ENCODE measurements at places on chromosomes 2 and 18.

DNA sequence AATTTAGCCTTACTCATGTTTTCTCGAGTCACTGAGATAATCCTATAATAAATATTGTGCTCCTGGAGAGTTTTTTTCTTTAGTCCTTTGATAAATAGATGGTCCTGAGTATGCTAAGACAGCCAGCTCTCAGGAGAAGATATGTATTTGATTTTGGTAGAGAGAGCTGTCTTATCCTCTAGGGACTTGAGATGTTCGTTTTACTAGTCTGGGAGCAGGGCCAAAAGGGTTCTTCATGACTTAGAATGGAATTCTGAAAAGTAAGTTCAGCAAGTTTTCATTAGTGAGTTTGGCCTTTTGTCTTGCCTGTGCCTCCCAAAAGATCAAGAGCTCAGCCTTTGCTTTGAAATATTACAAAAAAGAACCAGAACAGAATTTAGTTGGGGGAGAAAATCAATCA is 246.7 kb downstream of the BABAM2 start:
- DNase-seq, result peak; percentile 49

- no peak for DNase-seq
These were observed 65.1 kb upstream of the CXCR4 start for GRCh38 chr2:136183097-136183496.

DNA sequence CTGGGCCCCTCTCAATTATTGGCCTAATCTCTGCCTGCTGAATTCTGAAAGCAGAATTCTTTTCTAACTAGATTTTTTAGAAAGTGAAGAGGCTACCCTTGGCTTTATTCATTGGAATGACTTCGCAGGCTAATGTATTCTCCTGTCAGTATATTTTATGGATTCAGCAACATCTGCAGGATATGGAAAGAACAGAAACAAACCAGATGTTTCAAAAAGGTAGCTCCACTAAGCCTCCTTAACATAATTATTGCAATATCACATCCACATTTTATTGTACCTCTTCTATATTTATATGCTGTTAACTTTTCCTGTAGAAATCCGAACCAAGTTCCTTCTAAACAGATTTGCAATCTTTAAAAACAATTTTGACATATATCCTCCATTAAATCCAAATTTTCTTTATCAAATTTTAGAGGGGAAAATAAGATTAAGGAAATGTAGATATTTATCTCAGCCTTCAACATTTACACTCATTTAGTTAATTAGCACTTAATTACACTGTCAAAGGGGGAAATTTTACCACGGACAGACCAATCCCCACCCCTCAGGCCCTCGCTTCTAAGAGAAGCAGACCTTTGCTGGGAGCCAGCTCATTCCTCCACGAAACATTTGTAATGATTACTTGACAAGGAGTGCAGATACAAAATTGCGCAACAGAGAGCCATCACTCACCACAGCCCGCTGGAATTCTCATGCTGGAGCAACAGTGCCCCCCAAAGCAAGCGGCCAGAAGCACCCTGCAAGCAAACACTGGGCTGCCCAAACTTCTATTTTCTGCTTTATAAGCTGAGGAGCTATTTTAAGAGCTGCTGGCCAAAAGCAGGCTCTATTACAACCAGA is 253.4 kb downstream of the ETAA1 start:
- DNase-seq, result peak; percentile 90

DNA sequence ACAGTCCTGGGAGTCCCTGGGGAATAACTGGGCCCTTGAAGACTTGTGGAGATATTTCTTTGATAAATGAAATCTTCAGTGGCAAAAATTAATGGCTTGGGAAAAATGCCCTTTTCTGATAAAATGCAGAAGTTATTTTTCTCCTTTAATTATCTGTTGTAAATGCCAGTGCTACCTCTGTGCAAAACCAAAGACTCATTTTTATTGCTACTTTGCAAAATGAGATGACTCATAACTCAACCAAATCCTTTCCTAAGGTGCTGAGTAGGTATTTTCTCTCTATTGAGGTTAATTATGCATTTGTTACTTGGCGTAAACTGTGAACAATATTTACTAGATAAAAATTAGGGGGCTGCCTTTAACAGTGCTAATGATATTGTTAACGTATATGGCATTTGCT is 163.9 kb downstream of the DOK6 start:
- DNase-seq, result no peak

DNA sequence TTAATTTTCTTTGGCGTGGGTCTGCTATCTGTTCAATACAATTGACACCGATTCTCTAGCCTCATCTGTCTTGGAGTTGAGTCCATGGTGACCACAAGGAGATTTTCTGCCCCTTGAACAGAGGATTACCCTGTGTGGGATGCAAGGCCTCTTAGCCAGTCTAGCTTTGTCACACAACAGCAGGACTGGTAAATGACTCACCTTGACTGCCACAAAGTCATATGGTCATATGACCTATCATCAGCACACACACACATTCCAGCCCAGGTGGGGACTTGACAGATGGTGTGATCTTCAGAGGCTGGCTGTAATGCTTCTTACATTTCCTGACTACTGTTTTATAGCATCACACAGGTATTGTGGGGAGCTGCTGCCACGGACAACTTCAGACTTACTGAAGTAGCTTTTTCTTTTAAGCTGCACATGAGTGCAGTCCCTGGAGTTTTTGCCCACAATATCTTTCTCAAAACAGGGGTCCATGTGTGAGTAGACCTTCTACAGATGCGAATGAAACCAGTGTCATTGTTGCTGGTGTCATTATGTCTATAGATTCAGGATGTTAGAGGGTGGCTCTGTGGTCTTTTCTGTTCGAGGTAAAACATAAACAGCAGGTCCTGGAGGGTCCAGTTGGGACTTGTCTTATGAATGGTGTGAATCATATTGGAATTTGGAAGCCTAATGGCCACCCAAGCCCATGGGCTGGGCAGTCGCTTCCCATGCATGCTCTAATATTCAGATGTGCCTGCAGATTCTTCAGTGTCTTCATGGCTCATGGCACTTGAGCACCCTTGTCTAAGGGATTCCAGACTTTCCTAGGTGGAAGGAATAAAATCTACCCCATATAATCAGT is 18.6 kb upstream of the ACOXL start:
- DNase-seq, result no peak

DNA sequence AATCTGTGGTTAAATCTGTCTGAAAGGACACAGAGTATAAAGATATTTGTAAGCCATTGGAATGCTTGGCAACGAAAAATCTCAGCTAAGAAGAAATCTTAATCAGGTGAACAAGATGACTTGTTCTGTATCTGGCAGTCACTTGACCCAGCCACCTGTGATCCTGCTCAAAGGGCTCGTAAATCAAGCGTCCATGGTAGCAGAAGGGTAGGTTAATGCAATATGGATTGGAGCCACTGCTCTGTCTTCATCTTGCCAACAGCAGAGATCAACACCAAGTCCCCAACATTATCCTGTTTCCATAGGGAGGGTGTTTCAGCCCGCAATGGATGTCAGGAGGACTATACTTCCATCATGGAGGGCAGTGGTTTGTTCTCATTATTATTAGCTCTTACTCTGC is 378.4 kb downstream of the CDH7 start:
- DNase-seq, result no peak

DNA sequence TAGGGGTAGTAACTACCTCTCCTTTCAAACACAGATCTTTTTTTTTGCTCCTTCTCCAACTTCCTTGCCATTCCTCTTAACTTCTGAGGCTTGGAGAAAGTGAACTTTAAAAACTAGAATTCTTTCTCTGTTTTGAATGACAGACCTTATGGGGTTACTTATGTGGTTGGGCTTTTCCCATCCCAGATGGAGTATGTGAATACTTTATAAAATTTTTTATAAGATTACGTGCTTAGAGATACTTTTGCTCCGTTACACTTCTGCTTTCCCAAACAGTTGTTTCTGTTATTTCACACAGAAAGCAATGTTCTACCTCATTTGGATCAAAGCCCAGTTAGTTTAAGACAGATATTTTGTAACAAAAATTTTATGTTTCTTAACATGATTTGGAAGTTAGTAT is 20.2 kb downstream of the GREB1L start:
- DNase-seq, result no peak

DNA sequence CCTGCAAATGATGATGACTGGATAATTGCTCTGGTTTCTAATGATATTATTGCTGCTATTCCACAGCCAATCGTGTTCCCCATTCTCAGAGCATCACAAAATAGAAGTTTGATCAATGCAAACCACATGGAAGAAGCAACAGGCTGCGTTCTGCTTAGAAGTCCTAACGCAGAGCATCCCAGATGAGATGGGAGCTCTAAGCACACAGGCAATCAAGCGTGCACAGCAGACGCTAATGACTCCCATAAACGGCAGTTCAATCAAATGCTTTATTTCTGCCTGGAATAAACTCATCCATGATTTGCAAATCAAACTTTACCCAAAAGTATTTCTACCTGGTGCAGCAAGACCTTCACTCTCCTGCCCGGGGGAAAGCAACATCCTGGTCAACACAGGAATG is 304.2 kb downstream of the FBXO15 start:
- no peak for DNase-seq

DNA sequence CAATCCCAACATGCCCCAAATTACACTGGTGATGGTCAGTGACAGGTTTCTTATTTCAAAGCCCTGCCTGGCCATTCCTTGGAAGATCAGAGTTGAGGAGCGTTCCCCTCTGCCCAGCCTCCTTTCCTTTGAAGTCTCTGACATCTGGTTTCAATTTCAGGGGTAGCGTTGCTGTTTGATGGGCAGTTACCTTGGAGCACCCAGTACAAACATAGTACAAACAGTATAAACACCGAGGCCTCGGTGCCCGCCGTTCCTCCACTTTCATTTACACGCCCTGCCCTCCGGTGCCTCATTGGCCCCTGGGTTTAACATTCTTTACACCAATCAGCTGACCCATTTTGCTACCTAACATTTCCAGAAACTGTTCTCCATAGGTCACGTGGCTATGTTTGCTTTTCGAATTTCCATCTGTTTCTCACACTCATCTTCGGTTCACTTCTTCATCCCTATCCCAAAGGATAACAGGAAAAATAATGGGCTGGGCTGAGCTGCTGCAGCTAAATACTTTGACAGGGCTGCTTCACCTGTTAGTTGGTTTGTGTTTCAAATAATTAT is 65.6 kb downstream of the NRP2 start:
- DNase-seq, result no peak

DNA sequence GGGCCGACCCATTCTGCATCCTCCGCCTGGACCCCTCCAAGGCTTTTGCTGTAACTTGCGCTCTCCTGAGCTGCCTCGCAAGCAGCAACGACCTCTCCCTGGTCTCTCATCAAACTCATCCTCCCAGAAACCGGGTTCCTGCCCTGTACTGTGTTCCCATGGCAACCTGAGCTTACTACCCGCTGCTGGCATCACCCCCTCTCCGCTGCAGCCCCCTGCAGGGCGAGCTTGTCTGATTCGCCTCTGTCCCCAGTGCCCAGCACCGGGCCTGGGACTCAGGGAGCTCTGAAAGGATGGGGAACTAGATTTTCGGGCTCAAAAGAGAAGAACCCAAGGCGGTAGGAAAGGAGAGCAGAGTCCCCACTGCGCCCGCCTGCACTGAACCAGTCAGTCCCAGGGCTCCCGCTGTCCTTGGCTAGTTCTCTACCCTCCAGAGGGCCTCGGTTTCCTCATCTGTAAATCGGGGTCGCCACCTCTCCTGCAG is 463 bp downstream of the HS1BP3 start:
- DNase-seq, result no peak

DNA sequence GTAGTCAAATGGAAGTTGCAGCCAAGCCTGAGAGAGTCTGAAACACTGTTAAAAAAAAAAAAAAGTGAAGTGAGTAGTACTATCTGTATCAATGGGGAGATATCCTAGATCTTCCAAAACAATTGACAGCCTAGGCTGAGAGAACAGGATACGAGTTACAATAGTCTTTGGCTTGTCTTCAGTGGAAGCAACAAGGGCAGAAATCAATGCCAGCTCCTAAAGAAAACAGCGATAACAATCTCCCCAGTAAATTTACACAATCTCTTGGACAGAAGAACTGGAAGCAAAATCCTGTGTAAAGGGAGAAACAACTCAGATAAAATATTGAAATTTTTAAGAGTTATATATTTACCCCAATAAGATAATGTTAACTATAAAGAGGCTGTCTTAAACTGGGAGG is 508.7 kb downstream of the LRRTM4 start:
- DNase-seq, result no peak

GRCh38 chr2:149586898-149587219 is 716 bp downstream of the MMADHC start:
- DNase-seq, result no peak

GRCh38 chr2:240526521-240526920 is 31.3 kb downstream of the ANKMY1 start:
- no peak for DNase-seq

DNA sequence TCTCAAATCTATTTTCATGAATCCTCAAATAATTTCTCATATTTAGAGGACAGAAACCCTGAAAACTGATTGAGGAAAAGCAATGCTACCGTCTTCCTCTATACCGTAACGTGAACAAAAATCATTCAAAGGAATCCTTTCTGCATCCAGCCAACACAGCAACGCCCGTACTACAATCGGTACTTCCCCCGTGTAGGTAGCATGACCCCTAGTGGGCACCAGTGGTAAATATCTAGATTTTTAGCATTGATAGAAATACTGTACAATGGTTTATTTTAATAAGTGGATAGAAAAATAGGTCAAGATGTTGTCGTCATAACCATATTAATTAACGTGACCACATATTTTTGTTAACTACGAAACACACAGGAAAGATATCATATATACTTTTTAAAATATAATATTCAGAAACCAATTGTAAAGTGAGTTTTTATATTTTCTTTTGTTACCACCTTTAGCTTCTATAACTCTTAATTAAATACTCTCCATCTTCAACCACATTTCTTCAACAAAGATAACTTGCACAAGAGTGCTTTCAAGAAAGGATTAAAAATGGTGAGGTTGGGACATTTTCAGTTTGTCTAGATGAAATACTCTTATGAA is 194.1 kb downstream of the SS18 start:
- DNase-seq, result peak; percentile 50

- DNase-seq, result no peak
These were observed 37.3 kb downstream of the DARS1 start for GRCh38 chr2:135948141-135948540.

DNA sequence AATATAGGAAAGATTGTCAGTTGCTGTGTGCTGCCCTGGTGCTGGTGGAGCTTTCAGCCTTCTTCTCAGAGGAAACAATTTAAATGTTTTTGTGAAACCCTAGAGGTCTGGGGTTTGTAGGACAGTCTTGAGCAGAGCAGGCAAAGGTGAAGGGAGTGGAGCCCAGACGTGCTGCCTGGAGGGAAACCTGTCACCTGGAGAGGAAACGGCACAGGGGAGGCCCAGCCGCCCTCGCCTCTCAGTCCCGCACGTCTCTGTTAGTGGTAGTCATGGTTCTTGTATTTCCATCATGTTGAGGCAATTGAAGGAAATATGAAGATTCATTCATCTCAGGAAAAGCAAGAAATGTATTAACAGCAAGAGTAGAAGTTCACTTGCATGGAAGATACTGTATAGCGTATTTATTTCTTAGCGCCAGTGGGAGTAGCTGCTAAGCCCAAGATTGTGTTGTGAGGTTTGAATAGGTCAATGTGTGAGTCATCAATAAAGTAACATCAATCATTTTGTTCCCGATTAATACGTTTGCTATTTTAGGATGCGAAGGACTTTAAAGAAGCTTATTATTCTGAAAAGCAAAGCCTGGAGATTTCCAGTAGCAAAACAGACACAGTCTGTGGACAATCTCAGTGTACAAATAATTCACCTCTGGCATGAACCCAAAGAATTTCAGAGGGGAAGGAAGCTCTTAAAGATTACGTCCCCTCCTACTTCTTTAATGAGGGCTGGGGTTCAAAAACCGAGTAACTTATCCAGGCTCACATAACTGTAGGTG is 70.4 kb downstream of the LRRFIP1 start:
- no peak for DNase-seq

- no peak for DNase-seq
These were observed 221.7 kb downstream of the HAUS1 start for GRCh38 chr18:46325895-46326294.
